ENCODE measurements at places on chromosomes 12 and 14.

- DNase-seq, result no peak
Measured at GRCh38 chr14:70130482-70130881, 58.3 kb downstream of the SLC8A3 start.

DNA sequence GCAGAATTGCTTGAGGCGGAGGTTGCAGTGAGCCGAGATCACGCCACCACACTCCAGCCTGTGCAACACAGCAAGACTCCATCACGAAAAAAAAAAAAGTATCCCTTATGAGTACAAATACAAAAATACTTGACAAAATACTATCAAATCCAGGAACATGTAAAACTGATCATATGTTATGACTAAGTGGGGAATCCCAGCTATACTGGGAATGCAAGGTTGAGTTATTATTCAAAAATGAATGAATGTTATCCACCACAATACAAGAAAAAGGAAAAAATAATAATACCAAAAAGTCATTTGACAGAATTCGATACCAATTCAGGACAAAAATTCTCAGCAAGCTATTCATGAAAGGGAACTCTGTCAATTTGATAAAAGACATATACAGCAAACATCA is 32.6 kb downstream of the MOK start:
- DNase-seq, result no peak

DNA sequence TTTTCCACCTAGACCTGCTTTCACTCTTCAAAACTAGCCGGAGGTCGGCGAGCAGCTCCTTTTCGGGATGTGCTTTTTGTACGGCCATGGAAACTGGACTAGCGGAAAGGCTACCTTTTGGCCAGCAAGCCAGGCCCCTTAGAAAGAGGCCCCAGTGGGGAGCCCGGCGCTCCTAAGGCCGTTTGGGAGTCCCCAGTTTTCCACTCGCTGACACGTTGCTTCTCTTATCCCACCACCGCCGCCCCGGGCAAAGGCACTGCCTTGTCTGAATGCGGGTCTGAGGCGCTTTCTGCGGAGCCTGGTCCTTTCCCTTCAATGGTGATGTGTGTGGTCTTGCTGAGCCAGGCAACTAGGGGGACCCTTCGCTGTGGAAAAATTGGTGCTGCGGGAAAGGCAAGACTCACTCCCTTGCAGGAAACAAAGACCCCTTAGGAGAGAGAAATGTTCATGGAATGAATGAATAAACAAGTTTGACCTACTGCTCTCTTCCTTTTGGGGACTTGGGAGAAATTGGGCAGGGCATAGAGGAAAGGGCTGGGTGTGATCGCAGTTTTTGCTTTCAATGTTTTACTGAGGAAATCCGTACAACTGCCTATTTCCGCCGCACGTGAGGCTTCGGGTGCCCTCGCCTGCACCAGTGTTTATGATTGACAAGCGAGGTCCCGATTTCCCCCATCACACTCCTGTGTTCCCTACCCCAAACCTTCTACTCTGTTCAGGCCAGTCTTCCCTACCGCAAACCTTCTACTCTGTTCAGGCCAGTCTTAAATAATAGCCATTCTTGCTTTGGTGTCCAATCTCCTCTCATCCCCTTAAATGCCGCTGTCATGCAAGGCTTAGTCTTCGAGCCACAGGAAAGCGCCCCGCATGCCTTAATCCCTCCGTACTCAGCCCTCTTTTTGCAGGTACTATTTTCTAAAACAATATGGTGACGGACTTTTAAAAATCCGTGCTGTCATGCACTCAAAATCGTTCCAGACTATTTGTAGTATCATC is 1.0 kb upstream of the SLC38A2 start:
- DNase-seq, result peak; percentile 61

GRCh38 chr14:82403987-82404386 is 870.3 kb upstream of the SEL1L start:
- no peak for DNase-seq

DNA sequence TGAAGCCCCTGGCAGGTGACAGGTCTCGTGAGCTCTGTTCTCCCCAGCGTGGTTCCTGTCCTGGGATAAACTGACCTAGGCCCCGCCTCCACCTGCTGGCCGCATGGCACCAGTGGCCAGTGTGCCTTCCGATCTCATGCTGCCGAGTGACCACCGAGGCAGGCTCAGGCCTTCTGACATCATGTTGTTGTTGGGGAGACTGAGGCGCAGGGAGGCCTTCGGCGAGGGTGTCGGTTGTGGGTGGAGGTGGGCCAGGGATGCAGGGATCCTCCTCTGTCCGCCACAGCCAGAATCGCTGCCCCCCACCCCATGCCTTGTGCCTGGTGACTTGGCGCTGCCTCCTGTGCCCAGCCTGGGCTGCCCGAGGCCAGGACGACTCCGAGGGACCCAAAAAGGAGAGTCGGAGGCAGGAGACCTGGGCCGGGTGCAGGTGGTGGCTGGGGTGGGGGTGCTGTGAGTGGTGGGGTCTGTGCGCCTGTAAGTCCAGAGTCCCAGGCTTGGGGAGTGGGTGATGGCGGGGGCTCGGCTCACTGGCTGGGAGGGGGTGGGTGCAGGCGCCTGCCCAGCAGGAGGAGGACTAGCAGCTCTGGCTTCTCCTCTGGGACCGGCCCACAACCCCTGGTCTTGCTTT is 24.3 kb downstream of the ASPG start:
- no peak for DNase-seq

DNA sequence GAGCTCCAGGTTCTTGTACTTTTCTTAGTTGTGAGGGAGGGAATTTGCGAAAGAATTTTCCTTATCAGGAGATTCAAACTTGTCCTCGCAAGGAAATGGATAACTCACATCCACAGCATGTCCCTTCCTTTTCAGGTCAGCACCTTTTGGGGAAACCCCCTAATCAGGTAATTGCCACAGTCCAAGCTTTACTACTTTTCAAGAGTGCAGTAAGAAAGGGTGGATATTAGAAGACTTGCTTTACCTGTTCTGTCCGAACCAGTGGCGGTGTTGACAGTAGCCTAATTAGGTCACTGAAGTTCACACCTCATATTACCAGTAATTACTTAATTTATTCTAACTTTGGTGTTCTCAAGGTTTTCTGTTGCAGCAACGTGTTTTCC is 6.7 kb upstream of the C12orf50 start:
- DNase-seq, result no peak

GRCh38 chr14:91256661-91257060 is 12.2 kb upstream of the GPR68 start:
- no peak for DNase-seq

DNA sequence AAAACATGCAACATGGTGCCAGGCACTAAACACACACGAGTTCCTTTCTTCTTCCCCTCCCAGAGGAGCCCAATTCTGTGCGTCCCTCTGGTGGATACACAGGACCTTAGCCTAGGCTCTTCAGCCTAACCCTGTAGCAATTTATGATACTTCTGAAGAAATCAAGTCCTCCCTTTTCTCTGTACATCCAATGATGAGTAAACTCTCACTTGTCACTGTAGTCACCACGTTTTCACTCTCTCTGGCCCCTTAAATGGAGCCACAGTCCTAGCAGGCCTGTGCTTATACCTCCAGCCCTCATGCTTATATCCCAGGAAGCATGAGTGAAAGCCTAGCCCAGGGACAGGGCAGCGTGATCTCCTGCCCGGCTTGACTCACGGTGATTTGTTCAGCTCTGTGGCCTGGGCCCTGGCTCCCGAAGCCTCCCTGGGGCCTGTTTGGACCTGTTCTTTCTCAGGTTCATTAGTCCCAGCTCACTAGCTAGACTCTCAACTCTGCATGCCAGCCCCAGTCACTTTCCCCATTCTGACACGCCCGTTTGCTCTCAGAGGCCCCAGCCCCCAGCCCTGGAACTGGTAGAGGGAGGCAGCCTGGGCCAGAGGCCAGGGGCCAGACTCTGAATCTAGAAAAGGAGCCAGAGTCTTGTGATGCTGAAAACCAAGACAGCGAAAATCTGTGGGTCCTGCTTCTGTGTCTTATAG is 24.1 kb upstream of the PLEKHG3 start:
- DNase-seq, result no peak

- no peak for DNase-seq
Measured at GRCh38 chr12:104000807-104001434, 35.2 kb downstream of the TDG start.

GRCh38 chr12:42568952-42569915 is 20.3 kb downstream of the PRICKLE1 start:
- DNase-seq, result no peak

- peak; percentile 0 for DNase-seq
Measured at GRCh38 chr12:34404377-34405285, 382.3 kb downstream of the ALG10 start.

DNA sequence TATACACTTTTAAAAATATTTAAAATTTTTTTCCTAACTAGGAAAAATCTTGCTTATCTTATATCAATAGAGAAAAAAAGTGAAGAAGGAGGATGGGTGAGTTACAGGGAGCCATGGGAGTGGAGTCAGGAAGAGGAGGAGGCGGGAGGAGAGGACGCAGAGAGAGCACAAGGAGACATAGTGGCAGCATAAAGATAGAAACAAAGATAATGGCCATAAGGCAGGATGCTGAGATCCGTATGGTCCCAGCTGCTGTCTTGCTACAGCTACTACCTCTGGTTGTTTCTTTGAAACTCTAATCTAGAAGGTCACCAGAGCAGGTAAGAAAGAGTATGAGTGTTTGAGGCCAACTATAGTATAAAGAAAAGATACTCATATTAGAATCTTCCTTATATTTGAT is 2.6 kb upstream of the SOX5 start:
- DNase-seq, result no peak

DNA sequence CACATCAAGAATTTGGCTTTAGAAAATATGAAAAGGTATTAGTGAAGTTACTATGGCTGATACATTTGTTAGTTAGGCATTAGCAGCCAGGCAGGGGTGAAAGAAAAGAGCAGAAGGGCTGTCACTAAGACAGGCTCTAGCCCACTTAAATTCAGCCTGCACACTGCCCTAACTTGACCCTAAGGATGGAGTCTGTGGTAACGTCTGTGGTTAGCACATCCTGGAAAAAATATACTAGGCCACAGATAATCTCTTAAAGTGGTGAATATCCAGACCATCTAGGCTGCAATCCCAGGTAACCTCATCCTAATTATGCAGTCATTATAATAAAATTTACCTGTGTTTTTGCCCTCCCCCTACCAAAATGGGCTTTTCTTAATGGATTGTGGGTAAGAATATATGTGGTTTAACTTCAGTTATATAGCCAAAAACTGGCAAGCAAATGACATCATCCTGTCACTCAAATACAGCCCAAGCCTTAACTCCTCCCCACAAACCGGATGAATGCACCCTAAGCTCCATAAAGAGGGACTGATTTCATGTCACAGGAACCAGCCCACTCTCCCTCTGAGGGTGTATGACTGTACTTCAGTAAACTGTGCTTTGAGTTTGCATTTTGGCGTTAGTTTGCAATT is 440.9 kb downstream of the LRFN5 start:
- DNase-seq, result no peak

- DNase-seq, result no peak
Measured at GRCh38 chr14:56057071-56057741, 61.0 kb upstream of the PELI2 start.

DNA sequence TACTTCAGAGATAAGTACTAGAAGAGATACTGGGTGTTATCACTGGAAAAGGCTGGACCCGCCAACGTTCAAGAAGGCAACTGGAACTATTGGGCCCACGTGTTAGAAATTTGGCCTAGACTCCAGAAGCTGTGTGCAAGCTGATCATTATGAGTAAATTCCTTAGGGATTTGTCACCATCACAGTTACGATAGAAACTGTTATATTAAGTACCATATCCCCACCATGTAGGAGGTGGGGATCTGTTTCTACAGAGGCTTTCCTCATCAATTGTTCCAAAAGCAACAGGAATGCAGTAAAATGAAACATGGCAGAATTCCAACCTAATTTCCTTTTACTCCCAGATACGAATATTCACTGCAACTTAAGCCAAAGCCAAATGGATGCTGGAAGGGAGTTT is 170.7 kb downstream of the NOVA1 start:
- no peak for DNase-seq

- peak; percentile 9 for DNase-seq
Measured at GRCh38 chr14:88463318-88463717, 77.9 kb downstream of the SPATA7 start.
